Astrocyte of the spinal cord (primary cell): ENCODE measurements at places on chromosomes 4 and X.

DNA sequence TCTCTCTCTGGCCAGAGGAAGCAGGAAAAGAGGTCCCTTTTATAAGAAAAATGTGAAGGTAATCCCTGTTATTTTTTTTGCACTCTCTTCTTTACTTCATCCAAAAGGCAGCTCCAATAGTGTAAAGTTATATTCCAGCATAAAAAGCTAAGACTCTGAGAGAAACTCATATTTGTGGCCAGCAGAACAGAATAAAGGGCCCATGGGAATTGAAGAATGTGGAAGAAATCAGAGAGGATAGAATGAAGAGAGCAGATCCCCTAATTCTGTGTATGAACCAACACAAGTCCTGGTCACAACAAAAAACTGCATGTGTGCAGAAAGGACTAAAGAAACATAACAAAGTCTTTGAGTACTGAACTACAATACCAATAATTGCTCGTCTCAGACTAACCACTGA is 22.3 kb downstream of the RPS6KA6 start:
- DNase-seq: no peak

DNA sequence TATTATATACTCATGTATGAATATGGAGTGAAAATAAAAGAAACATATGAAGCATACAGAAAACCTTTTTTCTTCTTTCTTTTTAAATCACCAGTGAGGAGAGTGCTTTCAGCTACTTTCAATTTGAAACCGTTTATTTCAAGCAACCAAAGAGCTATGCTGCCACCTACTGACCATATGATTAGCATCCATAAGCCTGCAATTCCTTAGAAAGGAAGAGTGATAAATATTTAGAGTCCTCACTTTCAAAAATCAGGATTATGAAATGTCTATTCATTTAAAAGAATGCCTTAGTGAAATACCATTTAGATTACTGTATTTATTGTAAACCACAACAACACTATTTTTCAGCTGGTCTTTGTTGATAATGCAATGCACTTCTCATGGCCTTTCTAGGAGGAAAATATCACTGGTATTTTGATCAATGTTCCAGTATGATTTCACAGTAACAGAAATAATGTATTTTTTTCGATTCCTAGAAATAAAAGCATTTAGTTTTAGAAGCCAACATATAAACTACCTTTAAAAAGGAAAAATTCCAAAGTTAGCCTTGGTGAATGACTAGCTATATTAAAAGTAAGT is 667.6 kb downstream of the PCDH18 start:
- DNase-seq: peak; percentile 86

DNA sequence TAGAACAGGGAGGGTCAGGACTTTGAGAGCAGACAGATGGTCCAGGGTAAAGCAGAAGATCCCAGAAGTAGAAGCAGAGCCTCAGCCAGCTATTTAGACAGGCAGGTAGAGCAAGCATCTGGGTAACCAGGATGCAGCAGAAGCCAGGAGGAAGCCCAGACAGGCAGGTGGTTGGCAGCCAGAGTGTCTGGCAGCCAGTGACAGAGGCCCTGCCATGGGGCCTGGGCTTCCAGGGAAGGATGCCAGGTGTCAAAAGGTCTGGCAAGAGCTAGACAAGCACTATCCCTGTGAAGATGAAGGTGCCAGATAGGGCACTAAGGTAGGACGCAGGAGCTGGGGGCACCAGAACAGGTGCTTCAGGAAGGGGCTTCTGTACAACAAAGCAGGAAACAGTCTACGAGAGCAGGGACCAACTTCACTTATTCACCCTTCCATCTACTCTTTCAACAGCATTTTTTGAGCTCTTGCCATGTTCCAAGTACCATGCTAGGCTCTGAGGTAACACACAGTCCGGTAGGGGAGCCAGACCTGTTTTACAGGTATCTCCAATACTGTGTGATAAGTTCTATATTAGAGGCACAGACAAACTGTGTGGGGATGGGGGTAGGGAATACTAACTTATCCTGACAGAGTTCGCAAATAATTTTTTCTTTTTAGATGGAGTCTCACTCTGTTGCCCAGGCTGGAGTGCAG is 38.1 kb upstream of the GJB1 start:
- no peak for DNase-seq

DNA sequence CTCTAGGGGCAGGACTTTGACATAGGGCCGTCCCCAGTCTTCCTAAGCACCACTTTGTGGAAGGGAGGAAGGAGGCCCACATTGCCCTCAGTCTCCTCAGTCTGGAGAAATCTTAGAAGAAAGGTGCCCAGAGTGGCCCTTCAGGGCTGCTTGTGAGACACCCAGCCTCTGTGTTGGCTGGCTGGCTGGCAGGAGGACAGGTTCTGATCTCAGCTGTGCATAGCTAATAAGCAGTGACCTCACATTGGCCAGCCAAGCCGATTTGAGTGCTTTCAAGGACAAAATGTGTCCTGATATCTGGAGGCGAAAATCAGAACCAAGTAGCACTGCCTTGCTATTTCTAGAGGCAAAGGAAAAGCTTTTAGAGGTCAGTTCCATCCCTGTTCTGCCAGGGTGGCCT is 211.5 kb downstream of the BCOR start:
- no peak for DNase-seq

- DNase-seq: no peak
These were observed 279.0 kb downstream of the ARAP2 start for GRCh38 chr4:35965300-35965699.

DNA sequence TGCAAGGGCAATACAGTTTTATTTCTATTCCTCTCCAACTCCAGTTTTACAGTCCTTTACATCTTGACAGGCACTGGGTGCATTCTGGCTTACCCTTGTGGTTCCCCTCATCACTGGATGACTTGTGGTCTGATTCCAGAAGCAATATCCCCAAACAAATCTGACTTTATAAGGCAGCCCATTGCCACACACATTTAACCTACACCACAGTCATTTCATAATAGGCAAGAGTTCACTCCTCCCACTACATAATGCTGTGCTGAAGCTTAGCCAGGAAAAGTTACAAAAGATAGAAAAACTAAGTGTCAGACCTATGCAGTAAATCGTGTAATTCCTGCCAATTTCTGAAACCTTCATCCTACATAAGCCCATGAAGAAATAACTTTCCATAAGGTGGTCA is 82.9 kb upstream of the MID1IP1 start:
- no peak for DNase-seq

GRCh38 chr4:115126491-115126890 is 13.1 kb upstream of the NDST4 start:
- peak; percentile 70 for DNase-seq

- DNase-seq: no peak
These were observed 627 bp upstream of the HSD17B11 start for GRCh38 chr4:87391576-87392054.

GRCh38 chr4:110898290-110898689 is 275.4 kb upstream of the PITX2 start:
- no peak for DNase-seq

DNA sequence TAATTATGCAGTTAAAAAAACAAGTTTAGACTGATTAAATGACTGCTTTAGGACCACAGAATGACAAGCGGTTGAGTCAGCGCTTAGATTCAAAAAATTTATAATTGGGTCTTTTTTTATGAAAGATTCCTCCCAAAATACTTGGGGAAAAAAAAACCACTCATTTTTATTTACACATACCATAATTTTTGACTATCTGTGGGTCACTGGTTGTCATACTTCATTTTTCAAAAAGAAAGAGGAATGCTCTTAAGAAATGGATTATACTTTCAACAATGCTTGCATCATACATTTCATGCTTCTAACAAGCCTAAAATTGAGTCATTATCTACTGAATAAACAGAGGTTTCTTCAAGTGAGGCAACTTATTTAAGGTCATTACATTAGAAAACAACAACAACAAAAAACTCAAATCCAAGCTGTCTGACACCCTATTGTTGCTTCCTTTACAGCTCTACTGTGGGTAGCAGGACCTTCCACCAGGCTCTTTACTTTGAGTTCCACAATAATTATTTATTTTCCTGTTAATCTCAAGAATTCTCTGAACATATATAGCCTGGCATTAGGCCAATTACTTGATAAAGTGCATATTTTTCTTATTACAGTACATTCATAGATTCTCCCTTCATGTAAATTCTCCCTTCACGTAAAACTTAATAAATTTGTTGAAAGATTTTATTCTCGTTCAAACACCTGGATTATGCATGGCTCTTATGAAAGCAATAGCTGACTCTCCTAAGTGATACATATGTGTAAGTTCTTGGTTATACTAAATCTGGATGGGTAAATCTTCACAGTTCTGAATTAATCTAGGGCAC is 445.5 kb downstream of the PCDH10 start:
- DNase-seq: peak; percentile 44

DNA sequence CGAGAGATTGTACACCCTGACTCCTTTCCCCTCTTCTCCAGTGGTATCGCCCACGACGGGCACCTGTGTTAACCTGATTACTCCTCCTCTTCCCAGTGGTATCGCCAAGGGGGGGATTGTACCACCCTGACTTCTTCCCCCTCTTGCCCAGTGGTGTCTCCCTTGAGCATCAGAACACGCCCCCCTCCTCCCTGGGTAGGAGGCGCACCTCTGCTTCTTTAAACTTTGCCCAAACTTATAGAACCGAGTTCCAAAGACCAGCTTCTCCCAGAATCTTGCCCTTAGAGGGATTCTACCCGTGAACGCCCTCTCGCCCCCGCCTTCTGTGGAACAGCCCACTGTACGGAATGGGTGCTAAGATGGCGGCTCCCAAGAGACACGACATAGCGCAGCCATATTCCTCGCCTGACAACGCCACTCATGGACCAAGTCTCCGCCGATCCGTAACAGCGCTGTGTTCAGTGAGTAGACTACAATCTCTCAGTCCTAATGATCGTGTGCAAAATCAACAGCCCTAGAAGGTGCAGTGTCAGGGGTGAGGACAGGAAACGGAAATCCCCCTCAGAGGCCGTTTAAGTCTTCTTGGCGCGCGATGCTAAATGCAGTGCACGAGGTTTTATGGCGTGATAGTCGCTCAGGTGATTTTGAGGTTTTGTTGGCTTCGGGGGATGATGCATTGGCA is 4.2 kb upstream of the ZNF157 start:
- peak; percentile 71 for DNase-seq

GRCh38 chr4:139704915-139705485 is 39.4 kb downstream of the MGST2 start:
- no peak for DNase-seq
